Foreskin keratinocyte (primary cell): ENCODE measurements at places on chromosomes 2 and 18.

- no peak for DNase-seq
Observed at GRCh38 chr2:135931776-135932443, 53.5 kb downstream of the DARS1 start.

GRCh38 chr18:75782204-75782603 lies 354.7 kb upstream of the SMIM21 start:
- no peak for DNase-seq

GRCh38 chr18:7977897-7978296 lies 410.8 kb downstream of the PTPRM start:
- no peak for DNase-seq

GRCh38 chr18:30658306-30658705 lies 384.2 kb downstream of the DSC3 start:
- no peak for DNase-seq

- no peak for DNase-seq
Observed at GRCh38 chr18:10050956-10051355, 137.1 kb downstream of the VAPA start.

GRCh38 chr2:119490106-119490505 lies 34.2 kb downstream of the SCTR start:
- no peak for DNase-seq

- DNase-seq = no peak
Observed at GRCh38 chr18:45723567-45724355, at the start of gene SLC14A1. TSS of gene SLC14A1 (plus strand) at chr18:45724181. CDS start at chr18:45730321, 6,140 bp downstream.

GRCh38 chr18:11994336-11994702 lies 13.0 kb downstream of the IMPA2 start:
- DNase-seq = peak; percentile 34

GRCh38 chr2:61862085-61862484 lies 8.2 kb upstream of the FAM161A start:
- no peak for DNase-seq

GRCh38 chr2:155839436-155839835 lies 493.1 kb downstream of the NR4A2 start:
- DNase-seq = no peak

DNA sequence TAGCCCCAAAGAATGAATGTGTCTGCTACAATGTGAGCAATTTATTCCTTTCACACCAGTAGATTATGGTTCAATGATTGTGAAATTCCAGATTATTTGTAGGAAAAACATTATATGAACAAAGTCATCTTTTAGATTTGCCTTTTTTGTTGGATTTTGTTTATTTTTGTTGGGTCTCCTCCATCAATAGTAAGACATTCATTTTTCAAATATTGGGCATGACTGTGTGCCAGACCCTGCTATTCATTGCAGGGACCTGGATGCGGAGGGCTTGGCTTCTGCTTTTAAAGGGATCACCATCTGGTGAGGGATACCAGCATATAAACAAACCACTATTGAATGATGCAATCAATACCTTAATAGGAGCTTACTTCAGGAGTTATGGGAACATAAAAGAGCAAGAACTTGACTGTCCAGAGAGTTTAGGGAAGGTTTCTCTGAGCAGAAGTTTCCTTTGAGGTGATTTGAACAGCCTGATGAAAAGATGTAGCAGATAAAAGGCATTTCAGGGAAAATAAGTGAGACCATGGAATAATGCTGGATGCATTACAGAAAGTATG lies 486.7 kb downstream of the EPHA4 start:
- no peak for DNase-seq

- DNase-seq = no peak
Observed at GRCh38 chr2:19878268-19879046, 23.3 kb downstream of the TTC32 start.

DNA sequence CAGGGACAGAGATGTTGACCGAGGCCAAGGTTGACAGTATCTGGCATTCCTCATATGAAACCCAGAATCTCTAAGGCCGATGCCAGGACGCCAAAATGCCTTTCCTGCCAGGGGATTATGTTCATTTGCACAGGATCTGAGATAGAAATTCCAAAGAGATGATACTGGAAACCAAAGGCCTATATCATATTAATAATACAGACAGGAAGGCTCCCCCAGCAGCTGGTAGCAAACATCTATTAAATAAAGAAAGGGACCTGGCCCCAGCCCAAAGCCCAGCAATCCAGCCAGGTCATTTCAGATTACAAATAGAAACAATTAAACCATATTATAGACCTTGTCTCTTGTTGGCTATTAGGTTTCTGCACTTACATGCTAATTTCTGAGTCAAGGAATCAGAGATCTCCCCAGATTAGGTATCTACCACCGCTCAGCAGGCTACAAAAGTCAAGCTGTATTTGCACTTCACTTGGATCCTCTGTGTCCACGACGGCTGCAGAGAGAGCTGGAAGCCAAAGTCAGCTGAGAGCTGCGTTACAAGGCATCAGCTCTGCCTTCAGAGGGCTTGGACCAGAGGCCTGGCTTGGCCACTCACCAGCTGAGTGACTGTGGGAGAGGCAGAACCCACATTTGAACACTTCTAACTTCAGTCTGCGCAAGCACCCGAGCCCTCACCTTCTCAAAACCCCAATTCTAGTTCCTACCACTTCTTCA lies 269.3 kb upstream of the SIX2 start:
- DNase-seq = no peak

DNA sequence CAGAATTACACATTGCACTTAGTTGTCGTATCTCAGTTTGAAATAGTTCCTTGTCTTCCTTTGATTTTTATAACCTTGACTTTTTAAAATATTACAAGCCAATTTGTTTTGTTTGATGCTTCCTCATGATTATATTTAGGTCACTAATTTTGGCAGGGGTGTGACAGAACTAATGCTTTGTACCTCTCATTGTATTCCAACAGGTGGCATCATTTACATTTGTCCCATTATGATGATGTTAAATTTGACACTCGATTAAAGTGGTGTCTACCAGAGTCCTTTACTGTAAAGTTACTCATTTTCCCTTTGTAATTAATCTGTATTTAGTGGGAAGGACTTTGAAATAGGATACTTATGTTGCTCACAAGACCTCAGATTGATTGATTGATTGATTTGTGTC lies 21.5 kb upstream of the MFSD2B start:
- no peak for DNase-seq

GRCh38 chr2:96802721-96803120 lies 13.3 kb upstream of the CNNM3 start:
- DNase-seq = no peak
